ENCODE measurements at places on chromosomes 4 and X. TPM values are rescaled to one million over a fixed set of nuclear protein-coding genes. Genes with fewer than 3 reads are reported as not detected.

The ADAMTS3 gene
- 5.2 TPM for total RNA-seq

The USP17L30 gene
- total RNA-seq, result not detected

The COL4A6 gene
- total RNA-seq, result 1.5 TPM

The SLC9A6 gene
- total RNA-seq, result 18.3 TPM

The CCDC160 gene
- not detected for total RNA-seq

The PCDH7 gene
- 19.7 TPM for total RNA-seq

The GPR50 gene
- total RNA-seq, result not detected

The LGI2 gene
- total RNA-seq, result 0.04 TPM

The VCX2 gene
- total RNA-seq, result not detected

The SLC7A11 gene
- 91.2 TPM for total RNA-seq

The UBE2K gene
- 28.9 TPM for total RNA-seq

The MAGEA8 gene
- not detected for total RNA-seq

The DMRTC1 gene
- not detected for total RNA-seq

The DUSP21 gene
- total RNA-seq, result not detected

The PAGE4 gene
- total RNA-seq, result not detected

The PDE5A gene
- 6.4 TPM for total RNA-seq

The ZNF711 gene
- total RNA-seq, result 5.3 TPM

The MTMR8 gene
- total RNA-seq, result 0.63 TPM

The EFNB1 gene
- total RNA-seq, result 71.7 TPM

The ADH1C gene
- total RNA-seq, result not detected

The GLOD5 gene
- total RNA-seq, result not detected

The MAPK10 gene
- total RNA-seq, result 0.20 TPM

The FHIP1A gene
- total RNA-seq, result 0.59 TPM

The DAPP1 gene
- total RNA-seq, result not detected

The APELA gene
- not detected for total RNA-seq

The MSX1 gene
- total RNA-seq, result 2.7 TPM

The MAGEB2 gene
- total RNA-seq, result not detected

The MAGEE2 gene
- not detected for total RNA-seq

The SLC6A14 gene
- total RNA-seq, result not detected

The GLRA3 gene
- total RNA-seq, result not detected

The SHISA3 gene
- total RNA-seq, result 17.2 TPM

The ACSL1 gene
- total RNA-seq, result 24.7 TPM

The BEX5 gene
- 3.5 TPM for total RNA-seq

The RBMXL3 gene
- not detected for total RNA-seq

The CEP44 gene
- total RNA-seq, result 11.7 TPM

The HSFX3 gene
- total RNA-seq, result not detected

The TCEAL4 gene
- 50.0 TPM for total RNA-seq

The TLR1 gene
- 6.5 TPM for total RNA-seq

The TEX11 gene
- total RNA-seq, result not detected

The CRLF2 gene
- total RNA-seq, result not detected

The ATP6AP1 gene
- 66.5 TPM for total RNA-seq

The FAT4 gene
- total RNA-seq, result 46.8 TPM

The CCDC149 gene
- 11.1 TPM for total RNA-seq

The RHOXF1 gene
- total RNA-seq, result not detected

Data from pulmonary artery endothelial cell (primary cell).